Effector memory CD8-positive, alpha-beta T cell (primary cell): ENCODE measurements at places on chromosomes 7 and 10.

GRCh38 chr10:111801841-111802240 is 381.7 kb downstream of the GPAM start:
- DNase-seq = no peak

- DNase-seq = no peak
Measured at GRCh38 chr10:128884496-128885072, 582.5 kb upstream of the MGMT start.

DNA sequence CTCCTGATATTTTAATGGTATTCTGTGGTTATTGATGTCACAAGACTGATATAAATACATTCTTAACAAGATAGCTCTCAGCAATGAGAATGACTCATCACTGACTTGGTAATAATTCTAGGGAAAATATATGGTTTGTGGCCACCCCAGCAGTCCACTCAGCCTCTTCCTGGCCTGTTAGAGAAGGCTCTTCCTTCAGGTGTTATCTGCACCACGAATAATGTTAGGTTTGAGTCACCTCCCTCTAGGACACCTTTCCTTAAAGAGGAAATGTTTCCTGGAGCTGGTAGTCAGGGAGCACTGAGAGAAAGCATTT is 163.3 kb downstream of the SVIL start:
- DNase-seq = no peak

DNA sequence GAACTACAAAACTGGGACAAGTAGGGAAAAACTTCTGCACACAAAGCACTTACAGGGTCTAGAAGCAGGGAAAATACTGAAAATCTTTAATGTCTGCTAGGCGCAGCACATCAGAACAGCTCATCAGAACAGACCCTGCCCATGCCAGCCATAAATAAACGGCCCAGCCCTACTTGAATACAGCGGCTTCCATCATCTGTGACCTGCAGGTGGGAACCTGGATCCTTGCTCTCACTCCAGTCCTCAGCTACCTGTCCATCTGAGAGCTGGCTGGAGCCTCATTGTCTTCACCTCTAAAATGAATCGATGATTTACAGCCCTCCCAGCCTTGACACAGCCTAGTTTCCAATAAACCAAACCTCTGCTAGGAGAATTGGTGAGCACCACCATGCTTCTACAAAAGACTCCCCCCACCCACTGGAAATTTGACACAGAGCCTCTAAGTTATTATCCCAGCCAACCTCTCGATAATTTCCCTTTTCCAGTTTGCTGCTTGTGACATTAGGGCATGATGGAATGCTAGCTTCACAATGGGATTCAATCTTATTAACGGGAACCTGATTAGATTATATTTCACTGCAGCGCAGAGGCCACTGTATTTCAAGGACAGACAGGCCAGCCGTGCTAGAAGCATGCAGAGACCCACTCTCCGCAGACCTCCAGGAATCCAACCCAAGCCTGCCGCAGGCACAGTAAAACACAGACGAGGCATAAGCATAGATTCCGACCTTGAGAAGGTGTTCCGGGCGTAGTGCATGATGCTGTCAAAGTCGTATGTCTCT is 61.6 kb upstream of the OPALIN start:
- no peak for DNase-seq

DNA sequence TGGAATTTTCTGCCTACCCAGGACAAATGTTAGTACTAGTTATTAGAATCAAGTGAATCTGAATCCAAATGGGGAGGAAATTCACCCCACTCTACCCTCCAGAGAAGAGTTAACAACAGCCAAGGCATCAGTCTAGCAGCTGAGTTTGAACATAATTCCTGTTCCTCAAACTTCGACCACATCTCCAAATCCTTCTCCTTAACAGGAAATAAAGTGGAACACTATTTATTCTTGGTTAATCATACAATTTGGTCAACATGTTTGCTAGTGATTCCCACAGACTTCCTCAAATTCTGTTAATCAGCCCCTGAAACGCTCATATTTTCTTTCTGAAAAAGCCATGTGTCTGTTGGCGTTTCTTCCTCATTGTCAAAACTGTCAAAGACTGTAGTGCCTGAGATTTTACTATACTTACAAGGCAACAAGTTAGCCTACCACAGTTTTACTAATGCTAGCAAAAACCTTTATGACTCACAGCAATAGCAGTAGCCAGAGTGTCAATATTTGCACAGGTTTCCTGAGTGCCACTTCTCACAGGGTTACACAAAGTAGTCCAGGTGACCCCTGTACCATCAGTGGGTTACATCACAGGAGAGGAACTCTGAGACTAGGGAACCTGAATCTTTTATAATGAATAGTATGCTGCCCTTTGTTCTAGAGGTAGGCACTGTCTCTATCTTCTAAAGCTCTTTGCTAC is 202.9 kb downstream of the GRM3 start:
- DNase-seq = no peak
